Breast epithelium (tissue), 4 donors: ENCODE measurements at places on chromosomes 13 and 19.

DNA sequence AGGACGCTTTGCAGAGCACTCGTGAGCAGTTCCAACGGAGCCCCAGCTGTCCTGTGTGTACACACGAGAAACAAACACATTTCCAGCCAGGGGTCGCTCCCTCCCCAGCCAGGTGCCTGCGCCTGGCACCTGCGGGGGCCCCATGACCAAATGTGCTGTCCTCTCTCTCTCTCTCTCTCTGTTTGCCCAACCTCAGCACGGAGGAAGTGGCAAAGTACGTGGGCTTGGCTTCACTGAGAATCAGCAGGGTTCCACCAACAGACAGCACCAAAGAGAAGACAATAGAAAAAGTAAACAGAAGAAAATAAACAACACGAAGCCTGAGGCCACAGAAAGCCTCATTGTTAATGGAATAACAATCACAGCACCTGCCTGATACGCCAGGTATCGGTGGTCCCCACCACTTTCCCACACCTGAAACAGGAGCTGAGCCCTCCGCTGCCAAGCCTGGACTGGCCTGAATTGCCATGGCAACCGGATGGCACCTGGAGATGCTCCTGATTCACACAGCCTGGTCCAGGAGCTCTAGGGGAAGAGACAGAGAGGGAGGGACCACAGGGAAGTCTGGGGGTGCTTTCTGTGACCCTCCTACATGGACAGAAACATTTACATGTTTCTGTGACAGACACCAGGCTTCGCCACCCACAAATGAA, 103.9 kb upstream of the CACNA1A start:
- no peak overlapping the region for H3K4me3 ChIP-seq
- no peaks in the 10 kb centered on the region for H3K36me3 ChIP-seq
- no peaks in the 10 kb centered on the region for H3K4me1 ChIP-seq
- no peak overlapping the region for H3K27ac ChIP-seq
- H3K27me3 ChIP-seq: no peaks in the 10 kb centered on the region

DNA sequence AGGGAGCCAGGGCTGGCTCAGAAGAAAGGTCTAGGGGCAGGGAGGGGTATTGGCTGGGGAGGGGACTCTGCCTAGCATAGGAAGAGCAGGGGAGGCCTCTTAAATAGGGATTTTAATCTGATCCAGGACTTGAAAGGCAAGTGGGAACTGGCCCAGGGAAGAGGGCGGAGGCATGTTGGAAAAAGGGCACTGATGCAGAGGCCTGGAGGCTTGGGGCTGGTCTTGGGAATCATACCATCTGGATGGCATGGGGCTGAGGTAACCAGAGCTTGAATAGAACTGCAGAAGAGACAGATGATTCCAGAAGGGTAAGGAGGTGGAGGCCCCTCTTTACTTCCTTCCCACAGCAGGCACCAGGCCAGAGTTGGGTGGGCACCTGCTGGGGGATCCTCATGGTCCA, 29.1 kb downstream of the CERS4 start:
- no peaks in the 10 kb centered on the region for H3K27me3 ChIP-seq
- H3K36me3 ChIP-seq: no peaks in the 10 kb centered on the region
- H3K4me1 ChIP-seq: peaks cover 9% of the 10 kb centered on the region
- peak overlapping the region; percentile 23 for H3K27ac ChIP-seq

DNA sequence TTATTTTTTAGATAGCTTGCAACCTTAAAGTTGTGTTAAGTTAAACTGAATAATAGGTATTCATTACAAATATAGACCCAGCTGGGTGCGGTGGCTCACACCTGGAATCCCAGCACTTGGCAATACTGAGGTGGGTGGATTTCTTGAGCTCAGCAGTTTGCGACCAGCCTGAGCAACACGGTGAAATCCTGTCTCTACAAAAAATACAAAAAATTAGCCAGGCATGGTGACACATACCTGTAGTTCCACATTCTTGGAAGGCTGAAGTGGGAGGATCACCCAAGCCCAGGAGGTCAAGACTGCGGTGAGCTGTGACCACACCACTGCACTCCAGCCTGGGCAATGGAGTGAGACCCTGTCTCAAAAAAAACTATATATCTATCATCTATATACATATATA, 386.5 kb downstream of the PCDH17 start:
- H3K36me3 ChIP-seq: no peaks in the 10 kb centered on the region
- DNase-seq: no peak
- H3K27ac ChIP-seq: no peak overlapping the region
- H3K4me3 ChIP-seq: no peak overlapping the region

GRCh38 chr13:43804461-43805070, 17.8 kb upstream of the ENOX1 start:
- no peak overlapping the region for H3K4me3 ChIP-seq
- H3K36me3 ChIP-seq: no peaks in the 10 kb centered on the region
- no peaks in the 10 kb centered on the region for H3K27me3 ChIP-seq
- H3K4me1 ChIP-seq: no peaks in the 10 kb centered on the region
- no peak for DNase-seq
- no peak overlapping the region for H3K27ac ChIP-seq
